ENCODE measurements at places on chromosomes 4 and X. TPM values are rescaled to one million over a fixed set of nuclear protein-coding genes. Genes with fewer than 3 reads are reported as not detected.

DNA sequence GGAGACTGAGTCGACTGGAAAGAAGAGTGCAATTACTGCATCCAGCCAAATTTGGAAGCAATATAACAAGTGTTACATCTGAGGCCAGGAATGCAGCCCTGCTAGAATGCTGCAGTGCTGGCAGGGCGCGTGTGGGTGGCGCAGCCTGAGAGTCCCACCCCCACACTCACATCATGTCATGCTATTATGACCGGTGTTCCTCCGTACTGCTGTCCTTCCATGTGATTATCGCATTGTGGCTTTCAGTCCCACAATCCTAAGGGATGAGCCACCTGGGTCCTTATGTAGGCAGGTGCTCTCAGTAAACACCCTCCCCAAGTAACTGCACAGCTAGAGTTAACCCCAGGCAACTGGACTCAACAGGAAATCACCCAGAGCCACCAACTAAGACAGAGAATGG is 122.6 kb upstream of the CPEB2 start:
- no peak for DNase-seq

DNA sequence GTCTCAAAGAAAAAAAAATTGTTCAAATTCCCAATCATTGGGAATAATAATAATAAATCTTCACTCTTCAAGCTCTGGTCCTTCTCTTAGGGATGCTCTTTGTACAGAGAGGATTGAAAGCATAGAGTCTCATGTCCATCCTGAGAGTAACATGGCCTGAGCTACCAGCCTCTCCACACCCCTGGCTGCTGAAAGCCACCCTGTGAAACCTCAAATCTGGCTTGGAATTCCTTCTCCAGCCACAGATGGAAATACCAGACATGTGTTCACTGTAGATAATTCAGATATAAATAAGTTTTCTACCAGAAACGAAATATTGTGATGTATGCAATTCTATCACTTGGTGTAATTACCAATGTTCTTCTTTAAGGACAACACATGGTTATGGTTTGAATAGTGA is 140.6 kb downstream of the ARSF start:
- DNase-seq, result no peak

DNA sequence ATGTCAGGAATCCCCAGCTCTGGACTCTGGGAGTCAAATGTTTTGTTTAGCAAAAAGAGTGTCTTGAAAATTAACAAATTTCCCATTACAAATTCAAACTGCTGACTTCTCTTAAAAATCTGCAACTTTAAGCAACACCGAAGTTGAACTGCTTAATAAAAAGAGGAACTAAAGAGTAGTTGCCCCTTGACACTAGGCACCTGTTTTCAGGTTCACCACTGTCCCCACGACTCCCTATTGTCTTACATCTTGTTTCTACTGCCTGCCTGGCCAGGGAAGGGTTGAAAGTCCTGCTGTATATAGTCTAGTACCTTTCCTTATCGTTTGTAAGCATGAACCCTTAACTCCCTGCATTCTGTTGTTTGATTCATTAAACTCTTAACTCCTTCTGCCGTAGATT is 173.9 kb downstream of the SCFD2 start:
- no peak for DNase-seq

DNA sequence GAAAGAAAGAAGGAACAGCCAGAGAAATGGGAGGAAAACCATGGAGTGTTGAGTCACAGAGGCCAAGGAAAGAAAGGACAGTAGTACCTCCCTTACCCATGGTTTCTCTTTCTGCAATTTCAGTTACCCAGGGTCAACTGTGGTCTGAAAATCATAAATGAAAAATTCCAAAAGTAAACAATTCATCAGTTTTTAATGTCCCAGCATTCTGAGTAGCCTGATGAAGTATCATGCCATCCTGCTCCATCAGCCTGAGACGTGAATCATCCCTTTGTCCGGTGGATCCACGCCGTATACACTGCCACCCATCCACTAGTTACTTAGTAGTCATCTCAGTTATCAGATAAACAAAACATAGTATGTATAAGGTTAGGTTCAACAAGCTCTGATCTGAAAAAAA is 114.2 kb downstream of the COMMD8 start:
- no peak for DNase-seq

GRCh38 chrX:72569786-72570185 is 2.9 kb downstream of the HDAC8 start:
- peak; percentile 42 for DNase-seq

- DNase-seq, result no peak
Observed at GRCh38 chrX:24210190-24210589, 60.7 kb downstream of the ZFX start.

DNA sequence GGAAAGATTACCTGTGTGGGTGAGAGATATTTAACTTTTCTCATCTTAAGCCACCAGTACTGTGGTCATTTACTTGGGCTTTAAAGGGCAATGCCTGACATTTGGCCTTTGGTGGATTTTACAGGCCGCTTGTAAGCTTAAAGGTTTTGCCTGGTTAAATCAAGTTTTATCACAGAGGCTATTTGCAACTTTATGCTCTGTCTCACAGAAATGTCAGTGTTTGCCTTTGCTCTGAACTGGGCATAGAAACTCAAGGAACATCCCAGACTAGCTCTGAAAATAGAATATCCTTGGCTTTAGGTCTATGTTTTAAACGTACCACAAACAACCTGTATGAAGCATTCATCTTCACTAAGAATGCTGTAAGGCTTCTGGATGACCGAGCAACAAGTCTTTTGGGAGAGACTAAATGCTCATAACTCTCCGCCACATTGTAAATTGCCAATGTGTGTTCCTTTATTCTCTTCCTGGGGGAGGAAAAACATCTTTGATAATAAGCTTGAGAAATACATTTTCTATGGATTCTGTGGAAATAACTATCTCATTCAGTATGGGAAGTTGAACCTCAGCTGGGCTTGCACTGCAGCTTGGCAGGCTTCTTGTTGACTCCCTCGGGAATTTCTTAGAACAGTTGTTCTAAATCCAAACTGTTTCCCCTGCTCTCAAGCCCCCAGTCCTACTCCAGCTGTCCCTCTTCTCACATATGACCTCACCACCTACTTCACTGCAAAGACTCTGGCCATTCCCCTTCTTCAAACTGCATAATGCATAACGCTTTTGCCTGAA is 105.8 kb upstream of the WDR44 start:
- no peak for DNase-seq

GRCh38 chr4:81032771-81033684 is 2.5 kb downstream of the BMP3 start:
- DNase-seq, result peak; percentile 5

- DNase-seq, result peak; percentile 72
Observed at GRCh38 chrX:110026099-110026844, 23.4 kb downstream of the TMEM164 start.

Gene CNGA1
- total RNA-seq, result not detected

Gene GLRA2
- total RNA-seq, result not detected

Gene KIF4A
- total RNA-seq, result 53.5 TPM

Gene GAGE1
- total RNA-seq, result 91.5 TPM

Gene ARMCX4
- 0.54 TPM for total RNA-seq

Gene CFAP99
- total RNA-seq, result not detected
